ENCODE measurements at places on chromosomes 5 and 9. TPM values are rescaled to one million over a fixed set of nuclear protein-coding genes. Genes with fewer than 3 reads are reported as not detected.
A peak's percentile ranks its signal among the peaks of the same experiment; 100 is the strongest.

DNA sequence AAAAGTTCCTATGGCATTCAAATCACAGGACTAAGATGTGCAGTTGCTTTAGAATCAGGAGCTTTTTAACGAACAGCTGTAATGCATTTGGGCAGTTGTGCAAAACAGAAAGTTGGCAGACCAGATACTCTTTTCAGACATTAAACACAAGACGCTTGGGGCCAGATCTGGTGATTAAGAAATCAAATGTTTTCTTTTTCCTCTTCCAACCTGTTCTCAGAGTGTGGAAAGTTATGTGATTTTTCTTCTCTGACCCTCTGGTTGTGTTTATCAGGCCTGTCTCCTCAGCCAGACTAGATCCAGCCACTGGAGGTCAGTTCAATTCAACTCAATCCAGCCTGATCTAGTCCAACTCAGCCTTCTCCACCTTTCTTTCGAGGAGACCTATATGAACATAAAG lies 298.5 kb upstream of the PCSK5 start:
- H3K4me3 ChIP-seq: no peak overlapping the region
- no peaks in the 10 kb centered on the region for H3K27me3 ChIP-seq
- peak overlapping the region; percentile 34 for H3K27ac ChIP-seq

- no peaks in the 10 kb centered on the region for H3K36me3 ChIP-seq
- H3K27me3 ChIP-seq: no peaks in the 10 kb centered on the region
- no peaks in the 10 kb centered on the region for H3K4me1 ChIP-seq
- no peak overlapping the region for H3K27ac ChIP-seq
- no peak overlapping the region for H3K4me3 ChIP-seq
These were observed 137.3 kb downstream of the SLC12A2 start for GRCh38 chr5:128220841-128221240.

GRCh38 chr9:107983181-107983603 lies 493.6 kb upstream of the KLF4 start:
- no peak overlapping the region for H3K4me3 ChIP-seq
- H3K36me3 ChIP-seq: no peaks in the 10 kb centered on the region

The WDR38 gene
- total RNA-seq: not detected

DNA sequence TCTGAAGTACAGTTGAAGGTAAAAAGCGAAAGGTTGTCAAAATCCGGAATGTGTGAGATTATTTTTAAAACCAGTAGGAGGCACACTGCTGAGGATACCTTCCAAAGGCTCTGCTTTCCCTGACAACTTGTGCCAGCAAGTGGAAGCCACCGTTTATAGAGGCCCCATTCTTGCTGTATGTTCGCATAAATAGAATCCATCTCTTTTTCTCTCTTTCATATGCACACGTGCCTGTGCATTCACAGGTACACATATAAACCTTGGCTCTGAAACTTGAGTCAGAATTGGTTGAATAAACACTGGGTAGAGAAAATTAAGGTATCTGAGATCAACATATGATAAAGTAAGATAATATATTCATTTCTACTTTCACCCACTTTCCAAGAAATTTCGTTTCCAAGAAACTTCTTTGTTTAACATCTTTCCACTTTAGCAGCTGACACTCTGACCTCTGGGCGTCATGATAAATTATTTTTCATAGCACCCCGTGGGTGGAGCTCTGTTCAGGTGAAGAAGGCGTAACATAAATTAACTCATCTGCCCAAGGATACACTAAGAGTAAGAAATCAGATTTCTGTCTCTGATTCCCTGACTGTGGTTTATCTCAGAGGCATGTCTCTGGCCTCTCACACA lies 63.7 kb upstream of the RICTOR start:
- H3K4me1 ChIP-seq: no peaks in the 10 kb centered on the region
- DNase-seq: no peak
- no peaks in the 10 kb centered on the region for H3K36me3 ChIP-seq
- H3K4me3 ChIP-seq: no peak overlapping the region
- H3K27ac ChIP-seq: no peak overlapping the region
- H3K27me3 ChIP-seq: no peaks in the 10 kb centered on the region

The DNLZ gene
- 49.4 TPM for total RNA-seq

DNA sequence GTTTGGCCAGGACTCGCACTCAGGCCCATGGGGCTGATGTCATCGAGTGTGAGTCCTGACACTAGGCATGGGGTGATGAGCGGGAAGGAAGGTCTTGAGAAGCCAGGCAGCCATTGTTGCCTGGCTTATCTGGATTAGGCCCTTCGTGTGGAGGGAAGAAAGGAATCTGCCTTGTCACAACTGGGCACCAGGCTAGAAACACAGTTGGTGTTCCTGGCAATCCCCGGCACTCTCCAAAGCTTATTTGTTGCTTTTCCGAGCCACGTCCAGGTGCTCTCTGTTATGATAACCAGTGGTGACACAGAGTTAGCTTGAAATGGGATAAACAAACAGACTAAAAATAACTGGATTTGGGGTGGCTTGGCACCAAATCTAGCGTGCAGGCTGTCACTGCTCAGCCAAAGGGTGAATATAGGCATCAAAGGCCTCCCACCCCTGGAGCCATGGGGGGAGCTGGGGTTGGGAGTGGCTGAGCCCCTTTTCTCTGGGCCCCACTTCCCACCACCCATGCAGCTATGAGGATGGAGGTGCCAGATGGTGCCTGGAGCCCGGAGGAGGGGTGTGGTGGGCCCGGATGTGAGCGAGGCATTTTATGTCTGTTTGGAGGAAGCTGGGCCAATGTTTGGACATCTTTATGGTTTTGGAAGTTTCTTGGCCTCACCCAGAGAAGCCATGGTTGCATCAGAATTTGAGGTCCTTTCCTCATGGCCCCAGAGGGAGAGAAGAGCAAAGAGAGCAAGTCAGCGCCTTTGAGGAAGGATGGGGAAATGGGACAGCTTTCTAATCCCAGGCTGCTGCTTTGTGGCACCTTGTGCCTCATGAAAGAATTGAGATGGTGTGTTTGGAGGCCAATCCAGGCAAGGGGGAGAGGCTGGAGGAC lies 98.0 kb upstream of the PITX1 start:
- H3K4me3 ChIP-seq: no peak overlapping the region
- H3K27me3 ChIP-seq: no peaks in the 10 kb centered on the region
- no peaks in the 10 kb centered on the region for H3K36me3 ChIP-seq

The CAVIN4 gene
- not detected for total RNA-seq

DNA sequence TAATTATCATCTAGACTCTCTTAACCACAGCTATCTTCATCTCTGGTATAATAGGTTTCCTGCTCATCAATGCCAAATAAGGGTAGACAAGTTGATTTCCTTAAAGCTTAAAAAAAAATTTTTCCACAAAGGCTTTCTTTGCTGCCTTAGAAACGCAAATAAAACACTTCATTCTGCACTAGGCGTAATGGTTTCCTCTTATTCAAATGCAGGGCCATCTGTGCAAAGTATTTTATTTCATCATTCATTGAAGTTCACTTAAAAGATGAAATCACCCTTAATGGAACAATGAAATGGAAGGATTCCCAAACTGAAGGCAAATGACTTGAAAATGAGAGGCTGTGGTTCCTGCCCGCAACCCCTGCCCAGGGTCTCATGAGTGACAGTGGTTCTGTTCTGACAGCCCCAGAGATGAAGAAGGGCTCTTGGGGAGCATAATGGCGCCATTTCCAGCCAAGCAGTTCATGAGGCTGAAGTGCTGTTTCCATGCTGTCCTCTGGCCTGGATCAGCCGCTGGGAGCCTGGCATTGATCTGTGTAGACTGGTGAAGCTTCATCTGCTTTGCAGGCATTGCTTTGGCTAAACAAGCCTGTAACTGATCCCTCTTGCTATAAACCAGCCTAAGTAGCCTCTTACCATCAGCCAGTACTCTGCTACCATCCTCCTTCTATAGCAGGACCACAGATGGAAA lies 276.9 kb upstream of the WWC1 start:
- no peaks in the 10 kb centered on the region for H3K4me1 ChIP-seq
- no peak overlapping the region for H3K4me3 ChIP-seq
- no peaks in the 10 kb centered on the region for H3K36me3 ChIP-seq
- H3K27ac ChIP-seq: no peak overlapping the region
- no peak for DNase-seq
- H3K27me3 ChIP-seq: no peaks in the 10 kb centered on the region

- H3K4me3 ChIP-seq: no peak overlapping the region
- no peak overlapping the region for H3K27ac ChIP-seq
- H3K4me1 ChIP-seq: no peaks in the 10 kb centered on the region
- no peaks in the 10 kb centered on the region for H3K36me3 ChIP-seq
These were observed 8.4 kb upstream of the SPATA31E1 start for GRCh38 chr9:87874304-87874623.

GRCh38 chr9:13513716-13514444 lies 234.4 kb upstream of the MPDZ start:
- no peaks in the 10 kb centered on the region for H3K36me3 ChIP-seq
- no peak for DNase-seq
- H3K27ac ChIP-seq: peak overlapping the region; percentile 24
- no peaks in the 10 kb centered on the region for H3K27me3 ChIP-seq

DNA sequence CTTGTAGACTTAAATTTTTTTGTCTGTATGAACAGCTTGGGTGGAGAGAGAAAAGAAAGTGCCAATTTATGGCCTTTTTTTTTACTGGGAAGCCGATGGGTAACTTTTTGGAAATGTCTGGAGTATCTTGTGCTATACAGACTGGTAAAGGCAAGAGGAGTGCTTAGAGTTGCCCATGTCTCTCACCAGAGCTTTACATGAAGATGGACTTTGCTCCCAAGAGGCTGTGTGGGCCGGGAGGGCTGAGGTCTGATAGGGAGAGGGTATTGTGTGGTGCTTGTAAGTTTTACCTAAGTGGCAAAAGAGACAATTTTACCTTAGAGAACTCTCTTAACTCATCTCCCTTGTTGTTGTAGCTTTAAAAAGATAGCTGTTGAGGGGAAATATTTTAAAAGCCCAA lies 203.2 kb downstream of the SEMA6A start:
- H3K36me3 ChIP-seq: no peaks in the 10 kb centered on the region
- H3K27ac ChIP-seq: no peak overlapping the region
- H3K27me3 ChIP-seq: no peaks in the 10 kb centered on the region
- no peaks in the 10 kb centered on the region for H3K4me1 ChIP-seq
- DNase-seq: no peak

DNA sequence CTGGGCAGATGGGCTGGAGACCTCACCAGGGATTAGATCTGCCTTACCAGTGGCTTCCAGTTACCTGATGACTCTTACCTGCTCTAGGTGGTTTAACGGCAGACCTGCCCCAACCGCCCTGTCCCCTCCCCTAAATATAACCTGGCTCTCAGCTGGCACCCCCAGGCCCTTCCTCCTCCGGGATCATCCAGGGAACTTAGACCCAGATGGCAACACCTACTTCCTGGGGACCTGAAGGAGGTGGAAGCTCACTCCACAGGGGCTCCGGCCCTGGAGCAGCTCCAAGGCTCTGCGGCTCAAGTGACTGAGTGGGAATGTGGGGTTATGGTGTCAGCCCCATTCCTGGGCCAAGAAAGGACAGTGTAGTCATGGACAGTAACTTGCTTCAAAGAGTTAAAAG lies 130.4 kb downstream of the OLFM1 start:
- peaks cover 75% of the 10 kb centered on the region for H3K27me3 ChIP-seq
- no peak overlapping the region for H3K4me3 ChIP-seq
- H3K4me1 ChIP-seq: no peaks in the 10 kb centered on the region

- no peak for DNase-seq
- H3K36me3 ChIP-seq: no peaks in the 10 kb centered on the region
- no peak overlapping the region for H3K27ac ChIP-seq
- H3K4me1 ChIP-seq: no peaks in the 10 kb centered on the region
- H3K4me3 ChIP-seq: no peak overlapping the region
- no peaks in the 10 kb centered on the region for H3K27me3 ChIP-seq
These were observed 198.1 kb upstream of the WWC1 start for GRCh38 chr5:168093200-168093910.

GRCh38 chr9:19938990-19939733 lies 150.3 kb upstream of the SLC24A2 start:
- no peaks in the 10 kb centered on the region for H3K36me3 ChIP-seq
- H3K4me3 ChIP-seq: no peak overlapping the region
- DNase-seq: no peak
- no peaks in the 10 kb centered on the region for H3K4me1 ChIP-seq
- H3K27ac ChIP-seq: no peak overlapping the region
- H3K27me3 ChIP-seq: no peaks in the 10 kb centered on the region

GRCh38 chr5:129110742-129111141 lies 16.2 kb downstream of the ISOC1 start:
- H3K27me3 ChIP-seq: no peaks in the 10 kb centered on the region
- no peak overlapping the region for H3K27ac ChIP-seq
- H3K4me1 ChIP-seq: no peaks in the 10 kb centered on the region
- H3K4me3 ChIP-seq: no peak overlapping the region

- H3K27ac ChIP-seq: no peak overlapping the region
- DNase-seq: no peak
- no peaks in the 10 kb centered on the region for H3K36me3 ChIP-seq
- H3K4me3 ChIP-seq: no peak overlapping the region
- no peaks in the 10 kb centered on the region for H3K27me3 ChIP-seq
- H3K4me1 ChIP-seq: no peaks in the 10 kb centered on the region
These were observed 443.9 kb downstream of the PRR16 start for GRCh38 chr5:120907953-120908352.

- no peaks in the 10 kb centered on the region for H3K36me3 ChIP-seq
- no peak overlapping the region for H3K4me3 ChIP-seq
- peak overlapping the region; percentile 85 for H3K27ac ChIP-seq
- peaks cover 67% of the 10 kb centered on the region for H3K4me1 ChIP-seq
- no peaks in the 10 kb centered on the region for H3K27me3 ChIP-seq
These were observed 54.1 kb downstream of the USP20 start for GRCh38 chr9:129889122-129889940.

DNA sequence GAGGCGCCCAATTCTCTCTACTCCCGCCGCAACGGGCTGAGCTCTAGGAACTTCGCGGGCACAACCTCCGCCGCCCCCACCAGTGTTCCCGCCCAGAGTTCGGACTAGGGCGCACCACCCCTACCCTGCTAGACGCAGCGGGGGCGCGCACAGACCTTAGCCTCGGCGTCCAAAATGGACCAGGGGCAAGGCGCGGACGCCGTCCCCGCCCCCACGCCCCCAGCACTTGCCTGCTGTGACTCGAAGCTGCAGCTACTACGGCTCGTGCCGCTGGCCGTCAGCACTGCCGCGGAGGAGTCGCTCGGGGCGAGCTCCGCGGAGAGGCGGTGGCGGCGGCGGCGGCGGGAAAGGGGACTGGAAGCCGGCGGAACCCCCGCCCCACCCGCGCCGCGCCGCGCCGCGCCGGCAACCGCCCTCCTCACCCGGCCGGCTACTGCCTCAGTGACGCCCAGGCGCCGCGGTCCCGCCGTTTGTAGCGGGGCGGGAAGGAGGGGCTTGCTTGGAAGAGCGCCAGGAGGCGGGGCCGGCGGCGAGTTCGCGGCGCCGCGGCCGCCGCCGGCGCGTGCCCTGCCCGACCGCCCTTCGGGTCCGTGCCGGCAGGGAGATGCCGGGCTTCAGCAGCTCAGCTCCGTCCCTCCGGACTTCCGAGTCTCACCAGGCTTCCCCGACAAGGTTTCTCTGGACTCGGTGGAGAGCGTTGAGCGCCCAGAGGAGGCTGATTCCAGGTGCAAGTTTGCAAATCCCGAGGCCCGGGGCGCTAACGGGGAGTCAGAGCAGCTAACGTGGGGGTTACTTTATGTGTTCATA lies 4.5 kb downstream of the ELAVL2 start:
- H3K4me3 ChIP-seq: peak overlapping the region; percentile 19
- peaks cover 5% of the 10 kb centered on the region for H3K4me1 ChIP-seq
- no peak overlapping the region for H3K27ac ChIP-seq
- no peak for DNase-seq
- H3K27me3 ChIP-seq: no peaks in the 10 kb centered on the region
- no peaks in the 10 kb centered on the region for H3K36me3 ChIP-seq

The TMEM141 gene
- 69.9 TPM for total RNA-seq

GRCh38 chr9:13990331-13990730 lies 323.6 kb downstream of the NFIB start:
- H3K4me1 ChIP-seq: no peaks in the 10 kb centered on the region
- H3K36me3 ChIP-seq: no peaks in the 10 kb centered on the region
- no peaks in the 10 kb centered on the region for H3K27me3 ChIP-seq
- H3K4me3 ChIP-seq: no peak overlapping the region
- no peak for DNase-seq
- no peak overlapping the region for H3K27ac ChIP-seq

Data from tibial nerve (tissue), 4 donors.